SHP77 (cell line): ENCODE measurements at places on chromosomes 3 and 15.

DNA sequence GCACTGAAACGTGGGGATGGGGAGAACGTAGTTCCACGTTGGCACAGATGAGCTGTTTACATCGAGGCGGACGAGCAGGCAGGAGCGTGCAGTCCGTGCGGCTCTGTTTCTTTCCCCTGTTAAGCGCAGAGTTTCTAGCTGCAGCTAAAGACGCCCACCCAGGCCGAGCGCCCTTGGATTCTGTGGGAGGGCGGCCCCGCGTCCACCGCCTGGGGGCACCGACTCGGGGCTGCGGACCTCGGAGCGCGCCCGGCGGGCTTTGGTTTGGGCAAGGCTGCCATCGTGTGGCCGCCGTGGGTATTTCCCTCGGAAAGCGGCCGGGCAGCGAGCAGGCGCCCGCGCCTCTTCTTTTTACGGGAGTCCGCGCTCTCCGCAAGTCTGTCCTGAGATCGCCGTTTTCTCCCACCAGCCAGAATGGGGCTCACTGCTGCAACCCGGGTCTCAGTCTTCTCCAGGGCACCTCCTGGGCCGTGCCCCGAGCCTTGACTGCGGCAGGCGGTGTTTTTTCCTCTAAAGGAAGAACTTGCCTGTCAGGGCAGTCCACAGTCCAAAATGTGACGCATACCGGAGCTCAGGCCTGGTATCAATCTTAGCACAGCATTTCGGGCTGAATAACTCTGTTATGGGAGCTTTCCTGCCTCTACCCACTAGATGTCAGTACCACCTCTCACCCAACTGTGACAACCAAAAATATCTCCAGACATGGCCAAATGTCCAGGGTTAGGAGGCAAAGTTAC lies 219.9 kb upstream of the IGF1R start:
- no peak for DNase-seq

DNA sequence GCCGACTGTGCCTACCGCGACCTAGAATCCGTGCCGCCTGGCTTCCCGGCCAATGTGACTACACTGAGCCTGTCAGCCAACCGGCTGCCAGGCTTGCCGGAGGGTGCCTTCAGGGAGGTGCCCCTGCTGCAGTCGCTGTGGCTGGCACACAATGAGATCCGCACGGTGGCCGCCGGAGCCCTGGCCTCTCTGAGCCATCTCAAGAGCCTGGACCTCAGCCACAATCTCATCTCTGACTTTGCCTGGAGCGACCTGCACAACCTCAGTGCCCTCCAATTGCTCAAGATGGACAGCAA lies 1.4 kb downstream of the ISLR start:
- DNase-seq = no peak

GRCh38 chr3:101042996-101043686 lies 49.9 kb upstream of the ABI3BP start:
- DNase-seq = no peak

- DNase-seq = no peak
Observed at GRCh38 chr15:101004986-101005747, 86.0 kb downstream of the LRRK1 start.

GRCh38 chr3:104437131-104437750 lies 929.5 kb upstream of the ALCAM start:
- no peak for DNase-seq

- DNase-seq = no peak
Observed at GRCh38 chr3:197428117-197428801, 127.5 kb downstream of the BDH1 start.

DNA sequence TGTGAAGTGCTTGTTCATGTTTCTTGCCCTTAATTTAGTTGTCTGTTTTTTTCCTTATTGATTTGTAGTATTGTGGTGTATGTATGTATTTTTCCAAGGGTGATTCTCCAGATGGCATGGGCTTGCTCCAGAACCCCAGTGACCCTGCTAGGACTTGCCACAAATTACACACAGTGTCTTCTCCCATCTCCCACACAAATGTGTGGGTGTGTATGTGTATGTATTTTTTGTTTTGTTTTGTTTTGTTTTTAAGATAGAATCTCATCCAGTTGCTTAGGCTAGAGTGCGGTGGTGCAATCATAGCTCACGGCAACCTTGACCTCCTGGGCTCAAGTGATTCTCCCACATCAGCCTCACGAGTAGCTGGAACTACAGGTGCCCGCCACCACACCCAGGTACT lies 36.2 kb upstream of the ARID3B start:
- DNase-seq = no peak

DNA sequence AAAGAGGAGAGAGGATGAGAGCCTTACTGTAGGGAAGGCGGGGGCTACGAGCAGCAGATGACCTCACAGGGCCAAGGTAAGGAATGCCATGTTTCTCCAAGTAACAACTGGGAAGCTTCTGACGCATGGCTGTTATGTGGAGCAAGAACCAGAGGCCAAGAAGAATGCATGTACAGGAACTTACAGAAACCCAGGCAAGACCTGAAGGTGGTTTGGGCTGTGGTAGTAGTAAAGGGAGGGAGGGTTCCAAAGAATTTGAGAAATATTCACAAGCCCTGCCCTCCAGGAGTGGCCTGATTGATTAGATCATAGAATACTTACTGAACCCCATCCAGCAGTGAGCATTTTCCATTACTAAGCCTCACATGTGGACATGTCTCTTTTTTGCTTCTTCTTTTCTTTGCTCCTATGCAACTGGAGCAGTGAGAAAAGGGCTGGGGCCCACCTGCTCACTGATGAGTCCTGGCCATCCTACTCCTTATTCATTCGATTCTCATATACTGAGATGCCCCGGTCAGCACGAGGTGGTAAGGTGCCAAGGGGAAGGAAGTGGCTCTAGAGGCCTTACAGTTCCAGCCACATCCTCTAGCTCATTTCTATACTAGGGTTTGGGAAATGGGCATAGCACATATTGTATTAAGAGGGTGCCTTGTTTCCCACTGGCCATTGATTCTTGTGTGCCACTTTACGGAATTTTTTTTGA lies 8.3 kb upstream of the SLC12A8 start:
- DNase-seq = no peak

DNA sequence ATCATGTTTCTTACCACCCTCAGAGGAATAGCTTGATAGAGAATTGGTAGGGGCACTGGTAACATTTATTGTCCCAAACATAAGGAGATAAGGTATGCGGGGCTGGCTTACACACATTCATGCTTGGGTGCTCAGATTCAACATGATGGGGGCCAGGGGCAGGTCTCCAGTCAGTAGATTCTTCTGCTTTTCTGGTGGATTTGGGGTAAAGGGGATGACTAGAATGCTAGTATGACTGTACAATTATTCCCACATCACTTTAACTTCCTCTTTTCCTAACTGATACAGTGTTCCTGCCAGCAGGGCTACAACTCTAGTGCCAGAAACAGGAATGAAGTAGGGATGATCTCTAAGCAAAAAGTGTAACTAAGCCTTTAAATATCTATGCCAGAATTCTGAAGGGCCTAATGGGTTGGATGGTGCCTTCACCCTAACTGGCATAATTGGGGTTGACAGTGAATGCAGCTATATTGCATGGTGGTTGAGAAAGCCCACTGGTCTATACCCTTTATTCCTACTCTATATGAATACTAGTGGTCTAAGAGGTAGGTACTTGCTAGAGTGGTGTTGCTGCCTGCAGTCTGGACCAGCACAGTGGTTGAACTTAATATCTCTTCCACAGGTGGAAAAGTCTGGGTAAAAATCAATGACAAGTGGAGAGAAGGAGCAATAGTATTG lies 117.4 kb downstream of the IL12A start:
- DNase-seq = no peak

DNA sequence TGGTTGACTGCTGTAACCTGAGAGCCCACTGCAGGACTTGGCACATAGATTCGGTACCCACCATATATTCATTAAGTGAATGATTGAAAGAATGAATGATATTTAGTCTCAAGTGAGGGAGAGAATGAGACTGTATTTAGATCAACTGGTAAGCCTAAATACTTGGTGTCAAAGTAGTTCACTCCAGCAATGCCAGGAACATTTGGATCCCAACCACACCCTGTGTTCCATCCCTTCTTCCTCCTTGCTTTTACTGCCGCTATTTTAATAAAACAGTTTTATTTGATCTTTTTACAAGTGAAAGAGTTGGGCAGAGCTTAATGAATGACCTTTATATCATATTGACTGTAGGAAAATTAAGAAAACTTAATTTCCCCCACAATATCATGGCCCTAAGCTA lies 473.6 kb upstream of the CBLB start:
- no peak for DNase-seq

- DNase-seq = no peak
Observed at GRCh38 chr3:98657457-98657856, 64.0 kb upstream of the CPOX start.

DNA sequence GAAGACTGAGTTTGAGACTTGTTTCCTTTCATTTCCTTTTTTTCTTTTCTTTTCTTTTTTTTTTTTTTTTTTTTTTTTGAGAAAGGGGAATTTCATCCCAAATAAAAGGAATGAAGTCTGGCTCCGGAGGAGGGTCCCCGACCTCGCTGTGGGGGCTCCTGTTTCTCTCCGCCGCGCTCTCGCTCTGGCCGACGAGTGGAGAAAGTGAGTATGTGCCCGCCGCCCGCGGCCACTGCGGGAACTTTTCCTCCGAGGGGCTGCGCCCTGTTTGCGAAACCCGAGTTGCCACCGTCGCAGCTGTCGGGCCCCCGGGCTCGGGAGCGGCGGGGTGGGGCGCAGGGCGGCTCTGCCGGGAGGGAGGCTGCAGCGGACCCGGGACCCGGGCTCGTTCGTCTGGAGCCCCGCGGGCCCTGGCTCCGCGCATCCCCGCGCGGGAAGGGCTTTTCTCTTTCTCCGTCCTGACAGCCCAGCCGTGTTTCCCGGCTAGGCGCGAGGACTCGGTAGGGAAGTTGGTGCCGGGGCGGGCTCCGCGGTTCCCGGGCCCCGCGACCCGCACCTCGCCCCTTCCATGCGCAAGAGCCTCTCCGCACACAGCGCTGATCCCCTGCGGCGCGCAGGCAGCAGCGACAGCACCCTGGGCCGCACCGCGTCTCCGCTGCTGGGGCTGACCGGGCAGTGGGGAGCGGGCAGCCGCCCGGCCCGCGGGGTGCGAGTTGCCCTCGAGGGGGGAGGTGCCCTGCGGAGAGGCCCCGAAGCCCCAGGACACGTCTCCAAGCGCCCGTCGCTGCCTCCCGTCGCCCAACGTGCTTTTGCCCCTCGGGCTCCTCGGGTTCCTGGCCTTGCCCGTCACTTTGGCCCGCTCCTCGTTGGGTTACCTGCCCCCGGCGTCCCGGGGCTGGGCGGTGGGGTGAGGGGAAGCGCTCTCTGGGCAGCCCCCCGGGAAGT lies 1.4 kb downstream of the IGF1R start:
- DNase-seq = no peak
